ENCODE measurements at places on chromosomes 1 and 21. TPM values are rescaled to one million over a fixed set of nuclear protein-coding genes. Genes with fewer than 3 reads are reported as not detected.

GRCh38 chr1:93395195-93395594 is 49.5 kb downstream of the DR1 start:
- no peaks in the 10 kb centered on the region for H3K36me3 ChIP-seq
- H3K4me3 ChIP-seq = no peak overlapping the region
- H3K27me3 ChIP-seq = no peaks in the 10 kb centered on the region
- no peak overlapping the region for H3K27ac ChIP-seq
- H3K4me1 ChIP-seq = no peaks in the 10 kb centered on the region

DNA sequence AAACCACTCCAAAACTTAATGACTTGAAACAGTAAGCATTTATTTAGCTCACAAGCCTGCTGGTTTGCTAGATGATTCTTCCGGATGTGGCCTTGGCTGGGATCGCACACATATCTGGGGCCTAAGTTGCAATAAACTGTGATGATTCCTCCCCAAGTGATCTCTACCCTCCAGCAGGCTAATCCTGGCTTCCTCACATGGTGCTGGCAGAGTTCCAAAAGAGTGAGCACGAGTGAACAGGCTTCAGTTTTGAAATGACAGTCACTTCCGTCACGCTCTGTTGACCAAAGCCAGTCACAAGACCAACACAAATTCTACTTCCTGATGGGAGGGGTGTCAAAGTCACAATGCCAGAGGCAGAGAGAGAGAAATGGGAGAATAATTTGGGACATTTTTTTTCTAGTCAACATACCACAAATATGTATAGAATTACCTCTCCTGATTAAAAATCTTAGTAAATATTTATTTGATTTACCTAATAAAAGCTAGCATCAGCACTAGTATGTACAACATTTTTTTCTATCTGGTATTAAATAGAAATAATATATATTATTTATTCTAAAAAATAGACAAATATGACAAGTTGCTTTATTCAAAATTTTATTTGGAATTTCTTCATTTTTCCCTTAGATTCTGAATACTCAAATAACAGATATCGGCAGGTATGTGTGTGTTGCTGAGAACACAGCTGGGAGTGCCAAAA is 292.7 kb downstream of the TPR start:
- H3K36me3 ChIP-seq = no peaks in the 10 kb centered on the region
- peaks cover 25% of the 10 kb centered on the region for H3K4me1 ChIP-seq
- H3K4me3 ChIP-seq = no peak overlapping the region
- no peaks in the 10 kb centered on the region for H3K27me3 ChIP-seq

ETNK2 gene
- total RNA-seq = 22.2 TPM

DNA sequence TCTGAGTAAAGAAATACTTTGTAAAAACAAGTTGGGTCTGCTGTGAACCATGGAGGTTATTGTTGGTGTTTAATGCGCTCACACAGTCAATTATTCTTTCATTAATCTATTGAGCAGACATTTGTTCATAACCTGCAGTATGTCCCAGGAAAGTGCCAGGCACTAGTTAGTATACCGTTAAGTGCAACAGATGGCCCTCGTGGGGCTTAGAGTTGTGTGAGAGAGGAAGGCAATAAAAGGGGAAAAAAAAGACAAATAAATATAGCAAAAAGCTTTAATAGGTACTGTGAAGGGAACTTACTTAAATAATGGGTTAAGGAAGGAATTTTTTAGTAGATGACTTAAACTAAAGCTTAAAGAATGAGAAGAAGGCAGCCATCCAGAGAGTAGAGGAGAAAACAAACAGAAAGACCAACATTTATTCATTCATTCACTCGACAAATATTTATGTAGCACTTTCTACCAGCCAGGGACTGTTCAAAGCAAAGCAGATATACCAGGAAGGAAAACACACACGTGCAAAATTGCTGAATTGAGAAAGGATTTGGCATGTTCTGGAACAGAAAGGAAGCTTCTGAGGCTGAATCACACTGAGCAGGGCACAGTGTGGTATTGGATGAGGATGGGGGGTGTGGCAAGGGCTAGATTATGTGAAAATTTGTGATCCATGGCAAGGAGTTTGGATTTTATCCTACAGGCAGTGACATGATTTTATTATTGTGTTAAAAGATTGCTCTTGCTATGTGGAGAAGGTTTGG is 296.1 kb upstream of the SGIP1 start:
- no peaks in the 10 kb centered on the region for H3K27me3 ChIP-seq
- H3K36me3 ChIP-seq = no peaks in the 10 kb centered on the region
- no peak overlapping the region for H3K27ac ChIP-seq
- DNase-seq = no peak

All from SJSA1 (cell line).